ENCODE measurements at places on chromosomes 2 and 18.
A peak's percentile ranks its signal among the peaks of the same experiment; 100 is the strongest.

GRCh38 chr18:50638884-50639420 is 79.1 kb downstream of the MAPK4 start:
- no peak for DNase-seq

DNA sequence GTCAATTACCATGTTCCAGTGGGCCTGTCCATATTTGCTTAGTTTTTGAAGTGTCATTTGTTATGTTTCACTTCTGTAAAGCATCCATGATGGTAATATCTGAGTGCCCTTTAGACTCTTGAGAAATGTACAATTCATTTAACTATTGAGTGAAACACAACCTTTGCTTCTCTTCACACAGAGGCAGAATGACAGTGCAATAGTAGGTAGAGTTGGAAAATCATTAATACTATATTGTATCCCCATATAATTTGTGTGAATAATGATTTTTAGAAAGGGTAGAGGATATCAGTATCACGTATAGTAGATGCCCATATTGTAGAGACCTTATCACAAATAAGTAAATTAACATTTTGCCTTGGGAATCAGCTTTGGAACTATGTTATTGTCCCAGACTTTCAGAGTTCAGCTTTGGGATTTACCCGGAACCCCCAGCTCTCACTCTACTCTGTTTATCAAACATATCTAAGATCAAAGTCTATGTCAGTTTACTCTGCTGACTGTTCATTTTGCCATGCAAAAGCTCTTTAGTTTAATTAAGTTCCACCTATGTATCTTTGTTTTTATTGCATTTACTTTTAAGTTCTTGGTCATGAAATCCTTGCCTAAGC is 172.7 kb upstream of the NOL4 start:
- no peak for DNase-seq

- DNase-seq: no peak
These were observed 17.5 kb downstream of the YWHAQ start for GRCh38 chr2:9613291-9613690.

- no peak for DNase-seq
These were observed 367.9 kb downstream of the TNS1 start for GRCh38 chr2:217634871-217635270.

DNA sequence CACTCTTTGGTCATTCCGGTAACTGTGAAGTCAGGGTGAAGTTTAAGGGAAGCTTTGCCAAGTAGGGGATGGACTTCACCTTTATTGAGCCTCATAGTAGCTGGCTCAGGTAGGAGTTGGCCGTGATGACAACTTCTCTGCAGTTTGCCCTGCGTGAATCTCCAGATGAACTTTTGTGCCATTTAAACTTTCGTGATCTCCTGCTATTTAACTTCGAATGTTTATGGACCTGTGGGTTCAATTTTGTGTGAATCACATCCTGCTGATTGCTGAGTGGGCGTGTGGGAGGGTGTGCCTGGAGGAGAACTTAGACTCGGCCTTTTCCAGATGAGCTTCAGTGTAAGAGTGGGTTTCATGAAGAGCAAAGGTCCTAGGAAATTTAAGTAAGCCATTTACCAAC is 4.2 kb downstream of the UGT1A1 start:
- no peak for DNase-seq

DNA sequence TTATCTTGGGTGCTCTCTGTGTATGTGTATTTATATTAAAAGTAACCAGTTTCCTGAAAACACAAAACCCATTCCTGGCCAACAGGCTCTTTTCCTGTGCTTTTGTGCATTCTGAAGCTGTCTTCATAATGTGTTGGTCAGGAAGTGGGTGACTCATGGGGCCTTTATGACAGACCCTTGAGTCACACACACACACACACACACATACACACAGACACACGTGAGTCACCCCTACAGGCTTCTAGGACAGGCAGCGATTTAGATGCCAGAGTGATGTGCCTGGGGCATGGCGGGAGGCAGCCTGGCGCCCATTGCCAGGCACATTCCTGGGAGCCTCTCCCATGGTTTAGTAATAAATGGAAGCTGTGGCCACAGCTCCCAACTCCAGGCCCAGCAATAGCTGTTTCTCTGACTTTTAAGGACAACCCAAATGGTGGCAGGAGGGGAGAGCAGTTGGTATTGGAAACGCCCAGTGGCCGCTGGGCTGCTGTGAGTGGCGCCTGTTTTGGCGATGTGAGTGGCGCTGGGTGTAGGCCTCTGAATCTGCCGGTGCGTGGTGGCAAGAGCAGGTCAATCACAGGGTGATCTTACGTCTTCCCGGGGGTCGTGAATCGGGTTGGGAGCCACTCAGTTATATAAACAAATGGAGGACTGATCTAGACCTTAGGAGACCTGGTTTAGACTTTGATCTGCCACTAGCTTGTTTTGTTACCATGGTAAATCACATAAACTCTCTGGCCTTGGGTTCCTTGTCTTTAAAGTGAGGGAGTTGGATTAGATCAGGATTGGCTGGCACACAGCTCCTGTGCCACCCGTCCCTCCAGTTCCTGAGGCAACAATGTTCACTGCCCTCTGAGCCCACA is 150.7 kb upstream of the DLX2 start:
- peak; percentile 65 for DNase-seq

GRCh38 chr2:183059561-183059960 is 19.0 kb upstream of the DUSP19 start:
- no peak for DNase-seq

DNA sequence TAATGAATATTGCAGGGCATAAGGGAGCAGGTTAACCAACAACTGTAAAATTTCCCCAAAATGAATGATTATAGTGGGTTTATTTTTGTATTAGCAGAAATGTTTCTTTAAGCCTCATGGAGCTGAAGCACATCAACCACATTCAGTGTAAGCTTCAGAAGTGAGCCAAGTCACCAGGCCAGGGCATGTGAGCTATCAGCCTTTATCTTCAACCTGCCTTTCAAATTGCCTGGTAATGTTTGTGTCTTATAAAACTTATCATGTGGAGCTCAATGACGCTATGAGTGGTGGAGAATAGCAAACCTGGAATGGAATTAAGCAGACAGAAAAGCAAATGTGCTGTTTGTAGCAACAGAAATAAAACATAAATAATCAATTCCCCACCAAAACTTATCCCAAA is 1068.4 kb downstream of the LRP1B start:
- DNase-seq: no peak

DNA sequence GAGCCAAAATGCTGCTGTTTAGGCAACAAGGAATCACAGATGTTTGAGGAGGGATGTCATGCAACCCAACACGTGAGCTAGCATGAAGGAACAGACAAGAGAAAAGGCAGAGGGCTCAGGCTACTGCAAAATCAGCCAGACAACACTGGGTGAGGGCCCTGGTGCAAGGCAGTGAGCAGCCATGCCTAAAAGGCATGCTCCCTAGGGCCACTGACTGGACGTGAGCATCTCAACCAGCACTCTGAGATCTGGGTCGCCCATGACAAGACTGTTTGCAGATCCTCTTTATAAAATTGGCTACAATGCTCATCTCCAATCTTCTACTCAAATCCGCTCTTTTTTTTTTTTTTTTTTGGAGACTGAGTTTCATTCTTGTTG is 49.1 kb downstream of the KIAA2012 start:
- DNase-seq: no peak

DNA sequence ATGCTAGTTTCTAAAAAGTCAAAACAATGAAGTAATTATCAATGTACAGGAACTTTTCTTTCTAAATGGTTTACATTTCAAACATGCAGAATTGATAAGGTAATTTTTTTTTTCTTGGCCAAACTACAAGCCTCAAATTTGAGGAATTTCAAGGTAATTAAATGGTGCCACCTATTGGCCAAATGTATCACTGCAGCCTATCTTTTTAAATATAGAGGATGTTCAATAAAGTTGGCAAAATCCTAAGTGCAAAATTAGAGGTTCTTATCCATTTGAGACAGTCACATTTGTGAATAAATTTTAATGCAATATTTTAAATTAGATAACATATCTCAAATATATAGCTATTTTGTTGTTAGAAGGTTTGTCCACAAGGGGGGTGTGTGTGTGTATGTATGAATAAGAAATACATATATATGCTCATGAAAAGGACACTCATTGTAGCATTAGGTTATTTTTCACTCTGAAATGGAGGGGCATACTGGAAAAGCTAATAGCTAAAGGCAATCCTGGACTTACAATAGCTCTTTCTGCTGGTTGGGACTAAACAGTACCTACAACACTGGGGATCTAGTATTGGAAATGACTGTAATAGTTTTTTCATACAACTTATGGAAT is 26.2 kb downstream of the MMADHC start:
- peak; percentile 41 for DNase-seq

DNA sequence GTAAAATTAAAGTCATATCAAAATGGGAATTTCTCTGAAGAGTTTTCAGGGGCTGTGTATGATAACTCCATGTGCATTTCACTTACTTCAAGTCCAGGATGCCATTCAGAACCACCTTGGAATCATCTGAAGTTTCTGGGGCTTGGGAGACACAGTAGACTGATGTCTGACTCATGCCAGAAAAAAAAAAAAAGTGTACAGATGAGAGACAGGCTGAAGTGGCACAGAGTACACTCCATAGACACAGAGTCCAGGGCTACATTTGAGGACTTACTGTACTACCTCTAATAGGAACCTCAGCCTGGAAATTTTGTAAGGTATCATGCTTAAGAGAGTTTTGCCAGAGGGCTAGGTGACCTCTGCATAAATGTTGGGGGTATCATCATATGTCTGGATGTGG is 92.0 kb downstream of the SS18 start:
- DNase-seq: no peak

DNA sequence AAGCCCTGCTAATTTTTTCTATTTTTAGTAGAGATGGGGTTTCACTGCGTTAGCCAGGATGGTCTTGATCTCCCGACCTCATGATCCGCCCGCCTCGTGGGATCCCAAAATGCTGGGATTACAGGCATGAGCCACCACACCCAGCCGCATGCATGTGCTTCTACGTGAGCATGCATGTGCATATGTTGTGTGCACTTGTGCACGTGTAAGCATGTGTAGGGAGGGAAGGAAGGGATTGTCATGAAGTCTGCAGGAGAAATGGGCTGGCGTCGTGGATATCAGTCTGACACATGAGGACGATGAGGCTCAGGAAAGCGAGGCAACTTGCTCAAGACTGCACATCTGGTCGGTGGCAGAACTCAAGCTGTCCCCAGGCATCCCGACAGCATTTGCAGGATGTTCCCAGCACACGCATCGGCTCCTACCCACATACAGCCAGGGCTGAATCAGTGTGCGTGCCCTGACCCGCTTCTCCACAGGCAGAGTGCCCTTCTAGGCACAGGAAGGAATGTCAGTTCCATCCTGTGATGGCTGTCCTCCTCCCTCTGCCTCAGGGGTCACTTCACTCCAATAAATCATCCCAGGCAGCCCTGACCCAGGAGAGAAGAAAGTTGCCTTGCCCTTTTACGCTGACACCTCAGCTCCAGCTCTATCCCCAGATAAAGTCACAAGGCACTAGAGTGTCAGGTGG is 49.9 kb upstream of the SLC14A2 start:
- no peak for DNase-seq

GRCh38 chr2:229714736-229715541 is 584 bp upstream of the DNER start:
- no peak for DNase-seq

DNA sequence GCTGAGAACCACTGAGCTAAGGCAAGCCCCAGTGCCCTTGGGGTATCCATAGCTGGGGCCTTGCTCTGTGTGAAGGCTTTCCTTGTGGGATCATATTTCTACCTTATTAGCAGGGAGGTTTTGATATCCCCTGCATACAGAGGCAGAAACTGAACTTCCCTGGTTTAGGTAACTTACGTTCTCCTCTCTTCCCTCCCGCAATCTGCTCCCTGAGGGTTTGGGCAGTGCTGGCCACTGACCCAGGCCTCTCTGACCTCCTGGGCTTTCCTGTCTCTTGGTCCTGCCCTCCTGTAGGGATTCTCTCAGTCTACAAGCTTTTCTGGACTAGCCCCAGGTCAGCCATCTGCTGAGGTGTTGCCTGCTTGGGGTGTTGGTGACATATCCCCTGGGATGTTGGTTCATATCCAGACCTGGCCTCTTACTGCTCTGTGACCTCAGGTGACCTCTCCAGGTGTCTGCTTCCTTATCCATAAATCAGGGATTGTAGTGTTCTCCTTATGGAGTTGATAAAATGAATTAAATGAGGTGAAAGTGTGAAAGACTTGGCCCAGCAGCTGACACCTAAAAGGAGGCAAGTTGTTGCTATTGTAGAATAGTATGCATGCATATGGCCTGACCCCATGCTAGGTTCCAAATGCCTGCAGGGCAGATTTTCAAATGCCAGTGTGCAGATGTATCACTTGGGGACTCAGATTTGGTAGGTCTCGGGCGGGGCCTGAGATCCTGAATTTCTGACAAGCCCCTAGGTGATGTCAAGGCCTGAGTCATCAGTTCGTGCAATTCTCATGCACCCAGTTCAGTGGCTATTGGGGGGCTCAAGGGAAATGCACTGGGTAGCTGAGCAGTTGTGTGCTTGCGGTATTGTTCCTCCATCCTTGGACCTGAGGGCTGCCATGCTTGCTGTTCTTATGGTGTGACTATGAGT is 106.6 kb downstream of the FHOD3 start:
- DNase-seq: no peak

GRCh38 chr2:99984799-99985515 is 157.4 kb downstream of the AFF3 start:
- no peak for DNase-seq

DNA sequence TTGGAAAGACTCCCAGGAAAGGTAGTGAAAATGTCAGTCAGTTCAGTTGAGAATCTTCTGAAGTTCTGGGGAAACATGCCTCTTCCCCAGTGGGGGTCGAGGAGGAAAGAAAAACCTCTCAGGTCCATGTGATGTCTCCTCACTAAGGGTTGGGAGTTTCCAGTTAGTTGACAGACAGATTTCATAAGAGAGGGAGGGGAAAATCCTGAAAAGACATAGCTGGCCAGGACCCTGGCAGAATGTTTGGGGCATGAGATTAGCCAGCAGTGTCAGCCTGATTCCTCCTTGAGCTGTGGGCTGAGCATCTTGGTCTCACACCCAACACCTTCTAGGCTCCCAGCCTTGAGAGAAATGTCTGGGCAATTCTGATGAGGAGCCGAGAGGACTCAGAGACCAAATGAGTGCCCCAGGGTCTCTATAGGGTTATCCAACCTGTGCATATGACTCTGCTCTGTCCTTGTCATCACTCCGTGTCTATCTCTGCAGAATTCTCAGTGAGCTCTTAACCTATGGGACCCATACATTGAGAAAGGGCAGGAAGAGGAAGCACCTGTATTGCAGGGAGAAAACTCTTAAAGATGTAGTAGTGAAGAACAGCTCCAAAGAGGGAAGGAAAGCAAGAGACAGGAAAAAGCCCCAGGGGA is 13.9 kb downstream of the BMP10 start:
- DNase-seq: no peak

GRCh38 chr2:42878581-42878980 is 86.2 kb upstream of the HAAO start:
- DNase-seq: no peak

- DNase-seq: no peak
These were observed 875.8 kb downstream of the TDRD15 start for GRCh38 chr2:21999522-21999921.

DNA sequence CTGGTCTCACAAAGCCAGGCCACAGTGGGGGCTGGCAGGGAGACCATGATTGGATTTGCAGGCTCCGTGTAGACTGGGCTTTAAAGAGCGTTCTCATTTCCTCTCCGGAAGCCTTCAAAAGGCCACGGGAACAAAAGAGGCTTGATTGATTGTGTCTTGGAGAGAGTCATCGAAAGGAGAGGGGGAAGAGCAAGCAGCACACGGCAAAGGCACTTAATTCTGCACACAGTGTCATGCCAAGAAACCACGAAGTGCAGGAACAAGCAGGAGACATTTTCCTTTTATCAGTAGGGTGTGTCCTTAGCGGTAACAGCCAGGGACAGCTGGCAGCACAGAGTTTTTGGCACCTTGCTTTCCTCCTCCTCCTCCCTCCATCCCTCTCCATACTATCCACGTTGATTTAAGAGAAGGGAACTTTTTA is 47.7 kb downstream of the GLI2 start:
- no peak for DNase-seq
